Suppressor macrophage treated with lipopolysaccharide for 1 hour (primary cell): ENCODE measurements at places on chromosomes 11 and 22.
A peak's percentile ranks its signal among the peaks of the same experiment; 100 is the strongest.

DNA sequence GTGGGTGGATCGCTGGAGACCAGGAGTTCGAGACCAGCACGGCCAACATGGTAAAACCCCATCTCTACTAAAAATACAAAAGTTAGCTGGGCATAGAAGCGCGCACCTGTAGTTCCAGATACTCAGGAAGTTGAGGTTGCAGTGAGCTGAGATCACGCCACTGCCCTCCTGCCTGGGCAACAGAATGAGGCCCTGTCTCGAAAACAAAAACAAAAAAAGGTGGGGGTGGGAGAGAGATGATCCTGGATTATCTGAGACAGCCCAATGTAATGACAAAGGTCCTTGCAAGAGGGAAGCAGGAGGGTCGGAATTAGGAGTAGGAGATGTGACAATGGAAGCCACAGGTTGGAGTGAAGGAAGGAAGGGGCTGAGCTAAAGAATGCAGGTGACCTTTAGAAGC, 87.6 kb upstream of the APOA1 start:
- DNase-seq, result no peak

GRCh38 chr11:126352163-126352562, 3.3 kb upstream of the ST3GAL4 start:
- no peak for DNase-seq

GRCh38 chr11:47355283-47356128, 3.0 kb upstream of the MYBPC3 start:
- peak; percentile 39 for DNase-seq

DNA sequence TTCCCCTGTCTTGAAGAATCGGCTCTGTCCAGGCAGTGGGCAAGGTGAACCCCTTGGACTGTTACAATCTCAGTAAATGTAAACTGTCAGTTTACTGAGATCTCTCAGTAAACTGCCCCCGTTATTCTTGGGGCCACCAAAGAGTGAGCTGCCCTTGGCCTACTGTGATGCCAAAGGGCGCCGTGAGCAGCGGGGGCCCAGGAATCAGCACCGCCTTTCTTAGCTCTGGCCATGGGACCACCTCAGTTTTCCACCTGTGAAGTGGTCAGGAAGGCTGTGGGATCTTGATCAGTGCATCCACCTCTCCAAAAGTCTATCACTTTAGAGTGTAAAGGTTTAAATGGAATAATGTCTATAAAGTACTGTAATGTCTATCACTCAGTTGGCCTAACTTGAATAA, 57.1 kb downstream of the THAP12 start:
- DNase-seq, result no peak

- no peak for DNase-seq
Measured at GRCh38 chr11:45083544-45084087, 62.8 kb upstream of the PRDM11 start.

DNA sequence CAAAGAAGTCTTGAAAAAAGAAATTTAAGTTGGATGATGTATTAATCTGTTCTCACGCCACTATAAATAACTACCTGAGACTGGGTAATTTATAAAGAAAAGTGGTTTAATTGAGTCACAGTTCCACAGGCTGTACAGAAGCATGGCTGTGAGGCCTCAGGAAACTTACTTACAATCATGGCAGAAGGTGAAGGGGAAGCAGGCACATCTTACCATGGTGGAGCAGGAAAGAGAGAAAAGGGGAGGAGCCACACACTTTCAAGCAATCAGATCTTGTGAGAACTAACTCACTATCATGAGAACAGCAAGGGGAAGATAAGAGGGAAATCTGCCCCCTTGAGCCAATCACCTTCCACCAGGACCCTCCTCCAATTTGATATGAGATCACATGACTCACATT, 65.7 kb upstream of the AMOTL1 start:
- no peak for DNase-seq

DNA sequence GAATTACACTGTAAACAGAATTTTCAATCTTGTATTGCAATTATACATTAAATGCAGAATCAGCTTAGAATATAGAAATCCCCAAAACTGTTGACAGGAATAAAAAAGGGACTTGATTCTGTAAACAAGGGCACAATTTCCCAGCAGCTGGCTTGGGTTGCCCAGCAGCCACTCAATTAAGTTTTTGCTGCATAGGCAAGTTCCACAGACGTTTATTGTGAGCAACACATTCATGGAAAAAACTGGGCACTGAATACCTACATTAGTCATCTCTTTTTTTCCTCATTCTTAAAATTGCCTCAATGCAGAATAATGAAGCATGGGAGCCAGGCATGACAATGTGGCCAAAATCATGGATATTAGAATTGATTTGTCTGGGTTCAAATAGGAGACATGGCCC, 421.8 kb upstream of the ANO5 start:
- DNase-seq, result no peak

DNA sequence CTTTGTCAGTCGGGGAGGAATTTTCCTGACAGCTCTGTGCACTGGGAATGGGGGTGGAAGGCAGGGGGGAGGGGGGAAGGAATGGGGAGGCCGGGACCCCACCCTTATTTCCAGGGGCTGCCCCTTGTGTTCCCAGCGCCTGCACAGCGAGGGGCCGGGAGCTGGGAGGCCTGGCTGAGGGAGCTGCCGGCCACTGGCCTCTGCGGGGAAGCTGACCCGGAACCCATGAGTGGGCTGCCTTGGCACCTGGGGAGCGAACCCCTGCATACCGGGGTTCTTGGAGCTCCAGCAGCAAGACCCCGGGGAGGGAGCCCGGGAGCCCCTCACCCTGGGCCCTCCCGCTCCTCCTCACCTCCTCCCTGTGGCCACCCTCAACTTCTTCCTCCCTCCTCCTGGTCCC, 3.5 kb downstream of the H19 start:
- DNase-seq, result no peak

DNA sequence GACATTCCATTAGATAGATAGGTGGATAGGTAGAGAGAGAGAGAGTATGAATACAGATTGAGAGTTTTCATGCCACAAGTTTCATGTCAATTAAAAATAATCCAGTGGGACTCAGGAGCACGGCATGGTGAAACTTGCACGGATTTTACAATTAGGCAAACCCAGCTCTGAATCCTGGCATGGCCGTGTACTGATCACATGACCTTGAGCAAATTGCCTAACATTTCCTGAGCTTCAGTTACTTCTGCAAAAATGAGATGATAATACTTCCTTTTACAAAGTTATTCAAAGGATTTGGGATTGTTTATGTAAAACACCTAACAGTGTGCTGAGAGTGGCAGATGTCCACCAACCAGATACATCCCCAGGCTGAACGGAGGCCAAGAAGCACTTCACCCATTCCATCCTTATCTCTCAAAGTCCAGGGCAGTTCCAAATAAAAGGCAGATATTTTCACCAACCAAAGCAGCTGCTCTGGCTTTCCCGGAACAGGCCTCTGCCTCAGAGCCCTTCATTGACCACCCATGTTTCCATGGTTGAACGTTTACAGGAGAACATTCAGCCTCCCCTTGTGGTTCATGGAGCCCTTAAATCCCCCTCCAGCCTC, 17.9 kb downstream of the APLNR start:
- peak; percentile 64 for DNase-seq

DNA sequence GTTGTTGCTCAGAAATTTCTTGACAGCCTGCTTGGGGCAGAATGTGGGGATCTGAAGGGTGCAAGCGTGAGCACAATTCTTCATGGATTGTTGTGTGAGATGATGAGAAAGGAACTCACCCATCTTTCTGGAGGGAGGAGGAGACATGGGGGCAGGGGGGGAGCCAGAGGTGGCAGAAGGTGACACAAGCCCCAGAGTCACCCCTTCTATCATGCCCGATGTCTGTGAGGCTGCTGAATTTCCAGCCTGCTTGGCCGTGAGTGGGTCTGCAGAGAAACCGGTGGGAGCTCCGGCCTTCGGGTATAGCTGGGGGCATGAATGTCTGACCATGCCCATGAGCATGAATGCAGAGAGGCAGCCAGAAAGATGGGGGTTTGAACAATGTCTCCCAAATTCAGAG, 870.7 kb downstream of the TBC1D22A start:
- DNase-seq, result no peak

DNA sequence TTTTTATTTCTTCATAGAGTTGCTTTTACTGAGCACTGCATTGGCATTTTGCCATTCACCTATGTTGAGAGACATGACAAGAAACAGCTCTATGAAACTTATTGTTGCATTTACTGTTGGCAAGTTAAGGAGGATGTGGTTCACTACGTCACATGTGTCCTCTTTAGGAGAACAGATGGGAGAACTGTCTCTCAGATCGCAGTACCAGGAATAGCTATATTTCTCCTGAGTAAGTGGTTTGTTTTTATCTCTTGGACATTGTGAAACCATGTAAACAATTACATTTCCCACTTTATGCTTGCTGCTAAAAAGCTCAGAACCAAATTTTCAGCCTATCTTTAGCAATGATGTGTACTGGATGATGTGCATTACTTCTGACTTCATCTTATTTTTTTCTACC, 34.8 kb upstream of the PSMA1 start:
- DNase-seq, result peak; percentile 88

GRCh38 chr11:110432713-110433392, 3.1 kb downstream of the FDX1 start:
- peak; percentile 34 for DNase-seq

- DNase-seq, result no peak
Measured at GRCh38 chr11:131353766-131354165, 16.6 kb upstream of the NTM start.

- no peak for DNase-seq
Measured at GRCh38 chr11:12050470-12051286, 42.3 kb upstream of the DKK3 start.

DNA sequence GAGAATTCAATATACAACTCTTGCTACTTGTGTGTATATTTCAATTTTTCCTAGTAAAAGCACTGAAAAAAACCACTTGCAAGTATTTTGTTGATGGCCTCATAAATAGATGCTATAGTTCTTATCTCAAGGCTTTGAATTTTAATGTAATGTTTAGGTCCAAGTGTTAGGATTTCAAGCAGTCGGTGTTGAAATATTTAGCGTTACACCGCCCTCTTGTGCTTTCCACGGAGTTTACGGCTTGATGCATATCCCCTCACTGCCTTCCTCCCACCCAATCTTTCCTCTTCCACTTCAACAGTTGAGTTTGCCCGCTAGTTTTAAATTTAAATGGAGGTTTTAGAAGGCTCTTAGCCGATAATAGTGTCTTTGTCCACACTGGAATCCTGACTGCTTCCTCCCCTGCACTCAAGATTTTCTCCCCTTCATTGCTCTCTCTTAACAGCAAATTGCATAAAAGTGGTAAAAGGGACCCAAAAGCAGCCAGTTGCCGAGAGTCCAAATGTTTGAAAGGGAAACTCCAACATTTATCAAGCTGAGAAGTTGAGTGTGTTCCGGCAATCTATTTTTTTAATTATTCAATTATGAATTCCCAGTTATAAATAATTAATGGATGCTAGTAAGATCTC, 25.9 kb upstream of the HTATIP2 start:
- DNase-seq, result peak; percentile 15

DNA sequence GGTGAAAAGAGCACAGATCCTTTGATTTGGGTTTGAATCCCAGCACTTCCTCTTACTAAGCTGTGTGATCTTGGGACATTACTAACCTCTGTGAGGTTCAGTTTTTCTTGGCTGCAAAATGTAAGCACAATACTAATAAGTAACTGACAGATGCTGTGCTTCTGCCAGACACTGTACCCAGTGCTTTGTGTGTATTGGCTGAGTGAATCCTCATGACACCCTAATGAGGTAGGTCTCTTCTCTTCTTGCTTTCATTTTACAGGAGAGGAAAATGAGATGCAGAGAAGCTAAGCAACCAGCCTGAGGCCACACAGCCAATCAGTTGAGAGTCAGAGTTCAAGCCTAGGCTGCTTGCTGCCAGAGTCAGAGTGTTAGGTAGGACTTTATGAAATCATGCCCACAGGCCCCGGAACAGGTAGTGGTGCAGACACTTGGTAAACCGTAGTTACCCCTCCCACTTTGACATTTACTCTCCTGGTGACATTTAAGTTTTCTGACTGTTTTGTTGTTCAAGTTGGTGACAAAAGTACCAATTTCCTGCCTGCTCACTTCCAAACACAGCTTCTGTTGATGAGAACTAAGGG, 21.2 kb downstream of the PTPRJ start:
- peak; percentile 37 for DNase-seq

DNA sequence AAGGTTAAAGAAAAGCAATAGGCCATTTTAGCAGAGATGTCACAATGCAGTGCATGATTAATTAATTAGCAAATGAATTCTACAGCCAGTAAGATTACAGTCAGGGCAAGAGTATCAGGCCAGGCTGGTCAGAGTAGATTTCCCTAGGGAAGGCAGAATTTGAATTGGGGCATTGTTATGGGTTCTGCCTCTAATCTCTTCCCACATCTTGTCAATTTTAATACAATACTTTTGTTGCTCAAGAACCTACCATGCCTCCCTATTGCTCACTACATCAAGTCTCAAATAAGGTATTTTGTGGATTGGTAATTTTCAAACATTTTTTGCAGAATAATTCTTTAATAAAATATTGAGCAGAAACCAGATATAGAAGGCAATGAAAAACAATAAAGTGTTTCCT, 103.7 kb downstream of the CCDC81 start:
- DNase-seq, result no peak

DNA sequence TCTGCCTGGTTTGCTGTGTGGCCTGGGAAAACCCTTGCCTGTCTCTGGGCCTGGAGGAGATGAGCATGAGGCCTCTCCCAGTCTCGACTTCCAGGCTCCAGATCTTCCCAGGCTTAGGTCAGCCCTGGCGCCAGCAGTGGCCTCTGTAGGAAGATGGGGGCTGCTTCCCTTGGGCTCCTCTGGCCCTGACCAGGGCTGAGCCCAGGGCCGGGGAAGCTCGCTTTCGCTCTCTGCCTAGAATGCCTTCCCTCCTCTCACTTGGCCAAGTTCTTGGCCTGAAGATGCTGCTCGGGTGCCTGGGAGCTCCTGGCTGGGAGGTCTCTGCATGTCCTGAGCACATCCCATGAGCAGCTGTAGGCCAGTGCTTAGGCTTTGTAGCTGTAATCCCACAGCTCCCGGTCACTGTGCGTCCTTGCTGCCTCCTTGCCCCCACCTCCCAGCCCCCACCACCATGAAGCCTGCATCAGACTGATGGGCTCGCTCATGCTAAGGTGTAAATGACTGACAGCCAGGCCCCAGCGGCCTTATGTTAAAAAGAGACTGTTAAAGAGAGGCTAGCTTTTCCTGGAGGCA, 25.5 kb downstream of the SHISAL1 start:
- no peak for DNase-seq

DNA sequence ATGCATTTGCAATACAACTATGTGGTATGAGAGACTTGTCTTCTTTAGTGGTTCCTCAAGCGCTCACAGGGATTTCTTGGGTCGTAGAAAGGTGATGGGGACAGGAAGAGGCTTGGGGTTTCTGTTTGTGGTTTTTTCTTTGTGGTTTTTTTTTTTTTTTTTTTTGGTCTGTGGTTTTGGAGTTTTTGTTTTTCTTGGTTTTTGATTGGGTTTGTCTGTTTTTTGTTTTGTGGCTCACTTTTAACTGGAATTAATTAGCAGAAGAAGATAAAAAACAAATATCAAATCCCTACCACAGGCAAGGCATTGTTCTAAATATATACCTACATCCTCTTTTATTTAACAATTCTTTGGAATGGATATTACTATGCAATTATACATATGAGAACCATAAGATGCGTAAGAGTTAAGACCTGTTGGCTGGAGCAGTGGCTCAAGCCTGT, 5.5 kb downstream of the TTC28 start:
- DNase-seq, result peak; percentile 60
